NCI-H2171 (cell line): ENCODE measurements at places on chromosomes 1 and 21.
A peak's percentile ranks its signal among the peaks of the same experiment; 100 is the strongest.

GRCh38 chr1:239587066-239587465 lies 200.7 kb downstream of the CHRM3 start:
- DNase-seq: no peak

DNA sequence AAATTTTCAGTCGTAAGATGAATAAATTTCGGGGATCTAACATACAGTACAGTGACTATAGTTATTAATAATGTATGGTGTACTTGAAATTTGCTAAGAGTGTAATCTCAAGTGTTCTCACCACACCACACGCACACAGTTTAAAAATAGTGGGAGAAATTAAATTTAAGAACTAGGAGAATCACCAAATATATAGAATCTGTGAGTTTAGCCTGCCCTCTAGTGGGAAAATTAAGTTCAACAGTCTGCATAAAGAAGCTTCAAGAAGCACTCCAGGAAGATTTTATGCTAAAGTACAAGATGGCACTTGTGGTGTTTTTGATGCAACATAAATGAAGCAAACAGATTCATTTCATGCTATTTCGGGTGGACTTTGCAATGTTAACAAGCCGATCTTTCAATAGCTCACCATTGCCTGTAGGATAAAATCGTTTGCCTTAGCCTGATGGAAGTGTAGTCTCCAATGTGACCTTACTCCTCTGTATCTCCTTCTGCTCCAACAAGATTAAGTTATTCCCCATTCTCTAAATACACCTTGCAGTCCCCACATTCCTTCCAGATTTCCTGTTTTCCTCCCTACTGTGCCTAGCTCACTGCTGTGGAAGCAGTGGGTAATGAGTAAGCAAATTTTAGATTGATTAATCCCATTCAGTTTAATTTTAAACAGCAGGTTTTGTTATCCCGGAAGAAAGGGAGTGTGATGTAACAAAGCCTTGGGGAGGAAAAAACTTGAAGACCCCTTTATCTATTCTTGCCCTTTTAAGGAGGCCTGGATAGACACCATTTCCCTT lies 8.7 kb upstream of the PIK3C2B start:
- peak; percentile 50 for DNase-seq

DNA sequence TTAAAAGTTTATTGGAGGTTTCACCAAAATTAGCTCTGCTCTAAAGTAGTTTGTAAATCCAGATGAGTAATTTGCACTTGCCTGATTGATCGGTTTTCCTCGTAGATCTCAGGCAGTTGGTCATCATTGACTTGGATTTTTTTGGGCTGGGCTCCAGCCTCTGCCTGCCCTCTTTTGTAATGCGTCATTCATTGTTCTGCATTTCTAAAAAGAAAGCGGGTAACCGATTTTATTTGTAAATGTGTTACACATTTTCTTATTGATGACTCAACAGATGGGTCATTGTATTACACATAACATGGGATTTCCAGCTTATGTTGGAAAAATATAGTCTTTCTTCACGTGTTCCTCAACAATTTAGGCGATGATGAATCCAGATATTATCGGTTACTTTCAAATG lies 5.5 kb downstream of the ETS2 start:
- DNase-seq: no peak

DNA sequence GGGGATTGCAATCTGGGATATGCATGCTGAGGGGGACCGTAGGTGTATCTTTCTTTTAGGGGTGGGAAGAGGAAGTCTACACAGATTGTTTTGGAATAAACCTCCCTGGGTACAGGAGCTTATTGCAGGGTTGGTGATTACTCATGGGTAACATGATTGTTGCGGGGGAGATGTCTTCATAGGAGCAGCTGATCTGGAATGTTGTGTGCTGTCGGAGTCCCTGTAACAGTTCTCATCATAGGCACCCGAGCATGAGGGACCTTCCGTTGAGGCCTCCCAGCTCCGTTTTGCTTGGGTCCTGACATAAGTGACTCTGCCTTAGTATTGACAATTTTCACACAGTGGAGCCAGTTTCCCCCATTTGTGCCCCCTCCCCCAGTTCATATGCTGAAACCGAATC lies 4.2 kb upstream of the PRXL2B start:
- no peak for DNase-seq

GRCh38 chr1:95098196-95098595 lies 19.0 kb upstream of the TLCD4 start:
- no peak for DNase-seq

DNA sequence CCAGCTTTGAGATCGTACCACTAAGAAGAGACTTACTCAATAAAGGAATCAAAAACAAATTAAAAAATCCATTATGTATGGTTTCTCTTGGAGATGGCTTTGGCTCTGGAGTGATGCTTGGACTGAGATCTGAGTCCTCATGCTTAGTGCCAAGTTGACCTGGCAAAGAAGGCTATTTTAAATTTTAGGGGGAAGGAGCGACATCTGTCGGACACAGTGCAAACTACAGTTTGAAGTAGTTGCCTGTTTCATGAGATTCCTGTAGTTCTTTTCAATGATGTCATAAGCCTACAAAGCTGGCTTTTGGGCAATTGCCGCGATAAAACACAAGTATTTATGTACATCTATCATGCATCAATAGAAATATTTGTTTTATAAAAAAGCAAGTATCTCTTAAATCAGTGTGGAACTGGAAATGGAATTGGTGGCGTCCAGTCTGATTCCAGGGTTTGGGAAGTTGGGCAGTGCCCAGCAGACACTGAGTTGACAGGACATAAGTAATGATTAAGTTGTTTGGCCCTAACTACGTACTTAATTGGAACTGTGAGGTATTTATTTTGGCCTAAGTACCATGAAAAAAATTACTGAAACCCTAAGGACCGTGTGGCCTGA lies 50.0 kb downstream of the TBCE start:
- DNase-seq: no peak

- DNase-seq: no peak
Measured at GRCh38 chr1:224789311-224789710, 140.2 kb upstream of the DNAH14 start.

GRCh38 chr1:203686091-203686632 lies 59.5 kb downstream of the ATP2B4 start:
- DNase-seq: peak; percentile 25

DNA sequence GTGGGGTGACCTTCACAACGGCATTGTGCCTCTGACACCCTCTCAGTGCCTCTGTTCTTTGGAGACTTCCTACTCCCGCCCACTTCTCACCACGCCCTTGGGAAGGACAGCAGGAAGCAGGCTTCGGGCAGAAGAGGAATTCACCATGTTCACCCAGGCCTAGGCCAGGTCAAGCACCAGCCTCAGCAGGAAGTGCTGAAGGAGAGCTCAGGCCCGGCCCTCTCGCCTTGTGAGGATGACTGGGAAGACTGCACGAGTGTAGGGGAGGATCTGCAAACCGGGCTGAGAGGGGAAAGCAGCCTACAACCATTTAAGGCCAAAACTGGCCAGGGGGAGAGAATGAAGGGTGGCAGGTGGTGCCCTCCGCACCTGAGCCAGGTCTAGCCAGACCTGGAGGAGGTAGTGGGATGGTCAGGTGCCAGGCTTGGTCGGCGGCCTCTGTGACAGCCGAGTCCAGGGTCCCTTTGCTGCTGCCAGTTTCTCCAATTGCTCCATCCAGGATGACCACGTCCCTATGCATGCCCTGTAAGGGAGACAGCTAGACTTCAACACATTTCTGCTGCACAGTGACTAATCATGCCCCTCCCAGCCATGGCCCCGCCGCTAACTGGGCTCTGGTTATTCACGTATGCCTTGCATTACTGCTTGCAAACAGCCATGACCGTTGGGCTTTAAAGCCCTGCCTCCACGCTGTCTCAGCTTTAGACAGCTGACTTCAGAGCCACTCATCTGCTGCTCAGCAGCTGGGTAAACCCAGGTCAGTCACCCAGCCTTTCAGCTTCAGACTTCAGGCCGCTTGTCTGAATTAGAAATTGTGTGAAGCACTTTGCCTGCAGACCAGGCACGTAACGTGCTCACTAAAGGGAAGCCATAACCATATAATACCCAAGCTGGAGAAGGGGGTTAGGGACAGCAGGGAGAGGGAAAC lies 8.9 kb downstream of the MRTO4 start:
- no peak for DNase-seq

GRCh38 chr1:79791488-79792218 lies 785.1 kb upstream of the ADGRL4 start:
- DNase-seq: no peak

GRCh38 chr1:159898527-159898926 lies 1.4 kb downstream of the CFAP45 start:
- no peak for DNase-seq
